GM06990 (cell line): ENCODE measurements at places on chromosomes 5 and 9.

DNA sequence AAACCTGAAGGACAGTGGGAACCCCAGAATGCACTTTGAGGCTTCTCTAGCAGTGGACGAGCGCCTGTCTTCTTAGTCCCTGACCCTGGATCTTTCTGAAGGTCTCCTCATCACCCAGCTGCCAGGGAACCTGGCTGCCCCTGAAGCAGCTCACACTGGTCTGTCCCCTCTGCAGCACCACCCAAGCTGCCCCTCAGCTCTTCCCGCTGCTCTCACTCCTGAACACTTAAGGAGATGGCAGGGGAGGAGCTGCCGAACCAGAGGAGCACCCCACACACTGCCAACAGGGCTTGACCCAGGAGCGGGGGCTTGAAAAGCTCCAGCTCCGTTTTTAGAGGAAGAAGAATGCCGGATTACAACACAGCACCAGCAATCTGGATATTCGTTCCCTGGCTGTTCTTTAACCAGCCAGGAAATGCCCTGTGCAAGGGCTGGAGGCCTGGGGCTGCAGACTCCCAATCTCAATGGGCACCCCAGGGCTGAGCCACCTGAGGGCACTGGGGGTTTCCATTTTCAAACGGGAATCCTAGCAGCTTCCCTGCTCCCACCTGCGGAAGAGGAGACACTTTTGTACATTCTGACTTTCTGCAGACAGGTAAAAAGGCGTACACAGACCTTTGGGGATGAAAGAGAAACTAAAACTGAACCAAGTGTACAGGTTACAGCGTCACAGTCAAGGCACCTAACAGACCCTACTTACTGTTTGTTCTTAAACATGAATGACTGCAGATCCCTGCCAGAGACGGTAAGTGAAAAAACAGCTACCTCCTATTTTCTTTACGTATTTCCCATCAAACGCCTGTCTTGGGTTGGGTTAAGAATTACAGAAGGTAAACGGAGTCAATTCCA is 36.3 kb downstream of the GOLM1 start:
- DNase-seq = no peak

GRCh38 chr9:98971168-98971914 is 27.6 kb downstream of the COL15A1 start:
- DNase-seq = no peak

DNA sequence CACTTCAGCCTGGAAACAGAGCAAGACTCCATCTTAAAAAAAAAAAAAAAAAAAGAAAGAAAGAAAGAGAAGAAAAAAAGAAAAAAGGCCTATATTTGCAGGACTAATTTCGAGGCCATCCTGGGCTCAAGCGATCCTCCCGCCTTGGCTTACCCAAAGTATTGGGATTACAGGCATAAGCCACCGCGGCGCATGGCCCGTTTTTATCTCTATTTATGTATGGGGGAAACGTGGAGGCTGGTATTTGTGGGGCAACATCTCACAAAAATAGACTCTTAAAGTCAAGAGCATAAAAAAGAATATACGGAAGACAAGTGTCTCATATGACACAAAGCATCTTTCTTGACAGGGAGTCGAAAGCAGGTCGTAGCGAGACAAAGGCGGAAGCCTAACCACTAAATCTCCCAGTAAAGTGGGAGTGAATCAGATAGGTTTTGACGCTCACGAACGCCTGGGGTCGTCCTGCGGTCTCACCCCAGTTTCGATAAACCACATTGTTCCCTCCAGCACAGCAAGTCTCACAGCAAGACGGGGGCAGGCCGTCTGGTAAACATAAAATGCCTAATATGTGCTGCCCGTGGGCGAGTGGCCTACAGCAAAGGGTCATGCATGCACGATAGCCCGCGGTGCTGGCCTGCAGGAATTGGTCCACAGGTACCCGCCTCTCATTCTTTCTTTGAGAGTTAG is 1.8 kb upstream of the TRIM41 start:
- no peak for DNase-seq

- no peak for DNase-seq
Observed at GRCh38 chr5:51846015-51846414, 462.8 kb downstream of the ISL1 start.

GRCh38 chr9:27195191-27195590 is 86.2 kb downstream of the TEK start:
- DNase-seq = no peak

- no peak for DNase-seq
Observed at GRCh38 chr5:135050244-135050767, 16.3 kb upstream of the PITX1 start.

DNA sequence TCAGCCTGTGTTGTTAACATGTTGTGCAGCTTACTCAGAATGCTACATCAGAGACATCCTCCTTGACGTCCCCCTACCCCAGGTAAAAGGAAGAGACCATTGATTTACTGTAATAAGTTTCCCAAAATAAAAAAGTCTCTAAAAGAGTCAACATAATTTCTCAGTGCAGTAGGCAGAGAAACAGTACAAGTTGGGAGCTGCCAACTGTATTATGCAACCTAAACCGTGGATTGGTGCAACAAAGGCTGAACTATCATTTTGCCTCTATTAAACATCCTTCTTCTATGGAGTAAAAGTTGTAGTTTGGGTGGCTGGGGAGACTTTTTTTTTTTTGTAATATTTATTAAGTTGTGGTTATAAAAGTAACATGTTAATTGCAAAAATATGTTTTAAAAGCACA is 208.0 kb downstream of the NR3C1 start:
- DNase-seq = no peak

DNA sequence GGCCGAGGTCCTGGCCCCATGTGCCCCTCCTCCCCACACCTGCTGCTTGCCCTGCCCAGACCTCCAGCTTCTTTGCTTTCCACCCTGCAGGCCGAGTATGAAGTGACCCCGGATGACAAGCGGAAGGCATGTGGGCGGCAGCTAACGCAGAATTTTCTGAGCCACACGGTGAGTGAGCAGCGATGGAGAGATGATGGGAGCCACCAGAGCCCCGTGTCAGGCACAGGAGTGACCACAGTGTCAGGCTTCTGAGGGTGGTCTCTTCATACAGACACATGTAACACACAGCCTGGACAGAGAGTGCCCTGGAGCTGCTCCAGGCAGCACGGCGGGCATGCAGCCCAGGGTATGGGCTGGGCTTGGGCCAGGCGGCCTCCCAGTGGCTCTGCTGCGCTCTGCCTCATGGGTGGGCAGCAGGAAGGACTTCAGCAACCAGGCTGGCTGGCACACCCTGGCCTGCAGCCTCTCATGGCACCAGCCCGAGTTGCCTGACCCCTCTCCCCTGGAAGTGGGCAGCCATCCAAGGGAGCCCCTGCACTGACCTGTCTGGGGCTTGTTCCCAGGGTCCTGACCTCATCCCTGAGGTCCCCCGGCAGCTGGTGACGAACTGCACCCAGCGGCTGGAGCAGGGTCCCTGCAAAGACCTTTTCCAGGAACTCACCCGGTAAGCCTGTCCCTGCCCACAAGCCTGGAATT is 5.8 kb downstream of the GRK6 start:
- DNase-seq = no peak

GRCh38 chr5:136703706-136704105 is 338.4 kb upstream of the TRPC7 start:
- no peak for DNase-seq

- DNase-seq = no peak
Observed at GRCh38 chr5:16736158-16736995, 119.6 kb upstream of the RETREG1 start.

DNA sequence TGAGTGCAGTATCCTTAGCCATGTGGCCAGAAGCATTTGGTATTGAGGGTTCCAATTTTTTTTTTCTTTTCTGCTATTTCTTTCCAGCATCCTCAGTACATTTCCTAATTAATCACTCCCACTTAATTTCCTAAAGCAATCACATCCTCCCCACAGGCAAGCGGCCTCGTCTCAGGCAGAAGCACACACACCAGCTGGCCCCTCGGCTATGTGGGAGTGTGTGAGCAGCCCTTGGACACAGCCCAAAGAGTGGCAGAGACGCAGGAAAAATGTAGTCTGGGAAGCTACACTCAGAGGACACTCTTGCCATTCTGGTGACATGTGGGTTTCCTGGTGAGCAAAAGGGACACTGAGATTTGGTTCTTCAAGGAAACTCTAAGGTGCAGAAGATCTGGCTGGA is 20.7 kb downstream of the SLIT3 start:
- DNase-seq = no peak

DNA sequence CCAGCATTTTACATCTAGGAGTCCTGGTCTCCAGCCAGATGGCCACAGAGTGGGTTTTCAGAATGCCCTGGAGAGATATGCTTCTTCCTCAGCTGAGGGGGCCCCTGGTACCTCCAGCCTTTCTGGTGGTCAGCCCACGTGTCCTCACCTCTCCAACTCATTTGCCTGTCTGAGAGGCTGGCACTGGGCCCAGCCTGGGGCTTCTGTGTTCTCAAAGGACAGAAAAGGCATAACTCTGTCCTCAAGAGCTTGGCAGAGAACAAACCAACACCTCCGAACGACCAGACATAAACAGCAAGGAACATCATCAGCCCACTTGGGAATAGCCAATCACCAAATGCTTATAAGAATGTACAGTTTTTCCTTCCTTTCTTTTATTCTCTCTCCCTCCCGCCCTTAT is 17.1 kb downstream of the ENG start:
- DNase-seq = no peak

GRCh38 chr9:121307976-121308375 is 40.0 kb downstream of the GSN start:
- no peak for DNase-seq

GRCh38 chr5:7606840-7607465 is 211.0 kb downstream of the ADCY2 start:
- no peak for DNase-seq

- no peak for DNase-seq
Observed at GRCh38 chr5:90307782-90308181, 101.8 kb downstream of the CETN3 start.

GRCh38 chr5:132807163-132807838 is 5.8 kb upstream of the SOWAHA start:
- no peak for DNase-seq

DNA sequence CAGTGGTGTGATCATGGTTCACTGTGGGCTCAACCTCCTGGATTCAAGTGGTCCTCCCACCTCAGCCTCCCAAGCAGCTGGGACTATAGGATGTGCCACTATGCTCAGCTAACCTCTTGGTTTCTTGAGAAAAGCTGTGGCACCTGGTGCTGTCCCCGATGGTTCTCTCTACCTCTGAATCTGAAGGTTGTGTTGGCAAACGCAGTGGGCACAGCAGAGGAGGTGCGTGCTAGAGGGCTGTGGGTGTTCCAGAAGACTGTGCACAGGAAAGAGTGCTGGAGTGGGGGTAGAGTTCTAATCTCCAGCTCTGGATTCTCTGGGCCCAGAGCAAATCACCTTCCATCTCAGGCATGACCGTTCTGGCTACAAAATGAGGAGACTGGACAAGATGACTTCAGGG is 12.5 kb downstream of the RGS3 start:
- no peak for DNase-seq

DNA sequence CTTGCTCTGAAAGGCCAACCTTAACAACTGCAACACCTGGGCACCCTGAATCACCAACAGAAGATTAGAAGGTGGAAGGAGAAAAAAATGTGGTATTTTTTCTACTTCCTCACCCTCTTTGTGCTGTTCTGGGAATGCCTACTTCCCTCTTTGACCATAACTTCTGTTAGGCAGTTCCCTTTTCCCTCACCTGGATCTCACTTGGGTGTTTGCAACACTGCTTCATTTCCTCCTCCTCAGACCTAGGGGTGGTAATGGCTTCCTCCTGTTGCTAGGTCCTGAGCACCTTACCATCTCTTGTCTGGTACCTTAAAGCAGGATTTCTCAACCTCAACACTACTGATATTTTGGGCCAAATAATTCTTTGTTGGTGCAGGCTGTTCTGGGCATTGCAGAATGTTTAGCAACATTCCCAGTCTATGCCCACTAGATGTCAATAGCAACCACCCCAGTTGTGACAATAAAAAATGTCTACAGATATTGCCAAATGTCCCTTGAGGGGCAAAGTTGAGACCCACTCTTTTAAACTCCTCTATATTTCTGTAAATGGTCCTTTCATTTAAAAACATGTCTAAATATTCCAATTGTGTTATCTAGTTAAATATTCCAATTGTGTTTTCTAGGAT is 300.0 kb upstream of the VLDLR start:
- no peak for DNase-seq

DNA sequence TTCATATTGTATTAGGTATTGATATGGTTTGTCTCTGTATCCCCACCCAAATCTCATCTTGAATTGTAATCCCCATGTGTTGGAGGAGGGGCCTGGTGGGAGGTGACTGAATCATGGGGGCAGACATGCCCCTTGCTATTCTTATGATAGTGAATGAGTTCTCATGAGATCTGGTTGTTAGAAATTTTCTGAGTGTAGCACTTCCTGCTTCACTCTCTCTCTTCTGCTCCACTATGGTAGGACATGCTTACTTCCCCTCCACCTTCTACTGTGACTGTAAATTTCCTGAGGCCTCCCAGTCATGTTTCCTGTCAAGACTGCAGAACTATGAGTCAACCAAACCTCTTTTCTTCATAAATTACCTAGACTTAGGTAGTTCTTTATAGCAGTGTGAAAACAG is 187.4 kb upstream of the SLC24A2 start:
- no peak for DNase-seq

GRCh38 chr9:121773954-121774714 is 122.7 kb downstream of the DAB2IP start:
- no peak for DNase-seq

- DNase-seq = no peak
Observed at GRCh38 chr9:759541-759940, 82.0 kb upstream of the DMRT1 start.

DNA sequence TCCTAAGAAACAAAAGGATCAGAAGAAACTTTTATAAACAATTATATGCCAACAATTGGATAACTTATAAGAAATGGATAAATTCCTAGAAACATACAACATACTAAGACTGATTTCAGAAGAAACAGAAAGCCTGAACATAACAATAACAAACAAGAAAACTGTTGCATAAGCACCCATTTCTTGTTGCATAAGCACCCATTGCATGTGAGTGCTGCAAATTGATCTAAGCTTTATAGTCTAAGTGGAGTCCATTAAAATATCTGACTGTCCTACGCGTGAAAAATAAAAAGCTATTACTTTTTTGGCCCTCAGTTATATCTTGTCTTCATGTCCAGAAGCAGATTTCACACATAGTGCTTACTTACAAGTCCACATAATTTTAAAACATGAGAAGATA is 19.3 kb downstream of the TYRP1 start:
- DNase-seq = no peak

- DNase-seq = no peak
Observed at GRCh38 chr5:127550652-127551409, 33.4 kb downstream of the PRRC1 start.

GRCh38 chr5:102154291-102154690 is 141.8 kb downstream of the SLCO4C1 start:
- no peak for DNase-seq

DNA sequence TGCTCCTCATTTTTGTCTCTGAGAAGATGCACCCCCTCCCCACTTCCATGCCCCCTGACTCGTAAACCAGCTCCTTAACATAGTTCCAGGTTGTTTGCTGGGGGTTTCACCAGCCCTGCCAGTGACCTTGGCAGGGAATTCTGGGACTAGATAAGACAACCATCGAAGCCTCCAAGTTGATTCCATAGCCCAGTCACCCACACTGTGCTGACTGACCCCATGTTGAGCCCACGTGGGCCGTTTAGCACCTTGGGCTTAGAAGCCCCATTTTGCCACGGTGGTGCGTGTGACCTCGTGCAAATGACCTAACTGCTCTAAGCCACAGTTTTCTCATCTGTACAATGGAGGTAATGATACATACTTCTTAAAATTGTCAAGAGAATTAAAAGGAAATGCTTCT is 24.6 kb downstream of the PSAT1 start:
- no peak for DNase-seq

- DNase-seq = no peak
Observed at GRCh38 chr5:132666310-132667123, 7.3 kb upstream of the IL4 start.

GRCh38 chr9:105258225-105258737 is 13.8 kb downstream of the SLC44A1 start:
- DNase-seq = no peak
